Left lung (tissue), 14 donors: ENCODE measurements at places on chromosomes 3 and 15. TPM values are rescaled to one million over a fixed set of nuclear protein-coding genes. Genes with fewer than 3 reads are reported as not detected.

Gene STAB1
- 54.8 TPM for polyA plus RNA-seq

Gene TNFAIP8L3
- polyA plus RNA-seq = 5.6 TPM

DNA sequence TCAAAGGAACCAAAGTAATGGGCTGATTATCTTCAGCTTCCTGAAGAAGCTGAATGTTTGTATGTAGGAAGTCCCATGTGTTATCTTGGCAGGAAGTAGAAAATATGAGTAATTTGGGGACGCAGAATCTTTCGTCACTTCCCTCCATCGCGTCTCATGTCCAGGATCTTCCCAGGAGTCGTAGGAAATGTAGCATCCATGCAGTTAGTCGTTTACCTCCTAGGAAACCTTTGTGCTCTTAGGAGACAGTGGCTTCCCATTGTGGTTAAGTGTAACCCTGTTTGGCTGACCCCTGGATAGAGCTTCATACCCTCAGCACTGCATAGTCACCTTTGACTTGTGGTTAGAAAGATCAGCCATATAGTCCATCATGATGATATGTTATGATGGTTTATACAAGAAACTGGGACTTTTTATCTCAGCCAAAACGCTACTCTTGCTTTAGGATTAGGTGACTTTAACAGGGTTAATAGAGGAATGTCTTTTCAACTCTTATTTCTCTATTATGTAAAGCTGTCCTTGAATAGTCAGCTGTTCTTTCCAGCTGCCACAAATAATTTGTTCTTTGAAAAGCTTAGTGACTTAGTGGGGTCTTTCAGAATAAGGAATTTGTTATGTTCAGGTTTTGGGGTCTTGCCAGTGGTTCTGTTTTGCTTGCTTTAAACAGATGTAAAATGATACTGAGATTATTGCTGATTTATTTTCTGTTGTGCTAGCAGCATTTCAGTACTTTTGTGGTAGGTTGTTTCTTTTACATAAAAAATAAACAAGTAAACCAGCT is 92.2 kb downstream of the KLHL25 start:
- no peak for DNase-seq
- no peaks in the 10 kb centered on the region for H3K27me3 ChIP-seq
- peaks cover 54% of the 10 kb centered on the region for H3K36me3 ChIP-seq

DNA sequence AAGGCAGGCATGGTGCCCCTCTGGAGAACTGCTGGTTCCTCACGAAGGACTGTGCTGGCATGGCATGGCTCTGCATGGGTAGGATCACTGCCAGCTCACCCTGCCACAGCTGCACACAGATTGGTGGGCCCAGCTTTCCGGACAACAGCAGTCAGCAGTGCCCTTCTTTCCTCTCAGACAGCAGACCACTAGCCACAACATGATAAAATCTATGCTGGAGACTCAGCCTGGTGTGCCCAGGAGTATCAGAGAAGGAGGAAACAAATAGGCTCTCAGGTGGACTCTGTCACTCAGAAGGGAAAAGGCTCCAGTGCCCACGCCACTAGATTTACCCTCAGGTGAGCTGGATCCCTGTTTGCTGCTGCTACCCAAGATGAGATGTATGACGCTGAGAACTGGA is 4.9 kb downstream of the NMNAT3 start:
- no peak for DNase-seq
- no peak overlapping the region for H3K27ac ChIP-seq
- no peak overlapping the region for H3K4me3 ChIP-seq

DNA sequence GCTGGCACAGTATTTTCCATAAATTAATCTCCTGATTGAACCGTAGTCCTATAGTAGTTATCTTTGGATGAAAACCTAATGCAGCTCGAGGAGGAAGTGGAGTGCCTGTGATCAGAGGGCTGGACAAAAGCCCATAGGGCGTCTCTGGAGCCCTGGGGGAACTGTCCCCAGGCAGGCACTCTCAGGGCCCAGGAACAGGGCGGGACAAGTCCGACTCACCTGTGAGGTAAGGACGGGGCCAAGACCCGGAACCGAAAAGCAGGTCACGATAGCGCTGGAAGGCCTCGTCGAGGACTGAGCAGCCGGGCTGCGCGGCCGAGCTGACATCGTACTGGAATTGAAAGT is 341 bp downstream of the HEXA start:
- peak overlapping the region; percentile 61 for H3K4me3 ChIP-seq
- peak overlapping the region; percentile 94 for H3K27ac ChIP-seq
- no peaks in the 10 kb centered on the region for H3K36me3 ChIP-seq
- H3K4me1 ChIP-seq = peaks cover 58% of the 10 kb centered on the region

DNA sequence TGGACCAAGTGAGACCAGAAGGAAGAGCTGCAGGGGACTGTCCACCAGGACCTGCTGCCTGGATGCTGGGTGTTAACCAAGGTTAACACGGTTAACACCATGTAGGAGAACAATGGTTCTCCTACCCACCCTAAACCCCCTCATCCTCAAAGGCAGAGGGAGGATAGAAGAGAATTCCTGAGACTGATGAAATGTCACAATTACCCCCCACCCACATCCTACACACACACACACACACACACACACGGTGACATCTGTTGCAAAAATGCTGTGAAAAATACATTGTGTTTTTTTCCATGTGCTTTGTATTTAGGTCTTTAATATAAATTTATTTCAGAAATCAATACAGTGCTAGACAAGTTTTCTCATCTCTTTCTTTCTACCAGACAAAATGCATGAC is 113.9 kb upstream of the HES1 start:
- H3K27ac ChIP-seq = no peak overlapping the region
- no peaks in the 10 kb centered on the region for H3K36me3 ChIP-seq
- no peak for DNase-seq
- no peaks in the 10 kb centered on the region for H3K27me3 ChIP-seq

- DNase-seq = no peak
- no peaks in the 10 kb centered on the region for H3K36me3 ChIP-seq
- H3K4me1 ChIP-seq = peaks cover 6% of the 10 kb centered on the region
Observed at GRCh38 chr3:133986311-133986710, 43.4 kb downstream of the SLCO2A1 start.
